Activated CD8-positive, alpha-beta memory T cell treated with anti-CD3 and anti-CD28 coated beads for 1 hour (primary cell): ENCODE measurements at places on chromosomes 2 and 18.
A peak's percentile ranks its signal among the peaks of the same experiment; 100 is the strongest.

GRCh38 chr2:63875131-63875527 is 33.4 kb downstream of the UGP2 start:
- DNase-seq = no peak

- DNase-seq = no peak
Observed at GRCh38 chr18:79720359-79720733, 40.7 kb downstream of the CTDP1 start.

GRCh38 chr18:44937960-44938719 is 257.5 kb downstream of the SETBP1 start:
- DNase-seq = no peak

DNA sequence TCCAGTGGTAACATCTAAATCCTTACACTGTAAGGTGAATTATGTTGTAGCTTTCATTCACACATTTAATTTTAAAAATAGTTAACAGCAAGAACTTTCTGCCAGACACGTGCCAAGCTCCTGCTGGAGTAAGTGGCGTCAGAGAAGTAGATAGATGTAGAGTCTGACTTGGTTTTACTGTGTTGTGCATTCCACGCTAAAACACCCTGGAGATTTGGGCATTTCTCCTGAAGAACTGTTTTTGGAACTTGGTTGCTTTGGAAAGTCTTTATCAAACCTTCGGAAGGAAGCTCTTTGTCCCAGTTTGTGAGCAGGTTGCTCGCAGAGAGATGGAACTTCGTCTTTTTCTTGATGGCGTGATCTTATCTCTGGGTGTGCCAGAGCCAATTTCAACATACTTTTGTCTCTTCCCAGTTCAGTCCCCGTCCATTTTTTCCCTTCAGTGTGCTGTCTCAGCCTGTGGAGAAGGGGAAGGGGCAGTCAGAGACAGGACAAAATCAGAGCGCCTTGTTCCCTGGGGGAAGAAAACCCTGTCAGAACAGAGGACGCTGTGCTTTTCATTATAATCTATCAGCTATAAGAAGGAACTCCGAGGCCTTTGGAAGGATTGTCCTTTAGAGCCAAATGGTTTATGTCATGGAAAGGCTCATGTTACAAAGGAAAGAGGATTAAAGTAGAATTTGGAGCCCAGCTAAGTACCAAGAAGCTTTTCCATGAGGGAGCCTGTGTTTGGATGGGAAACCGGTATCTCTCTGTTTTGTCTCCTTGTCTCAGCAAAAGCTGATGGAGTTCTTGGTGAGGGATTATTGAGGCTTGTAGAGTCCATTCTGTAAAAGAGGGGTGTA is 18.9 kb downstream of the GRHL1 start:
- DNase-seq = no peak

- no peak for DNase-seq
Observed at GRCh38 chr2:25528173-25528572, 145.2 kb downstream of the DTNB start.

- DNase-seq = no peak
Observed at GRCh38 chr18:78769502-78770105, 210.0 kb upstream of the SALL3 start.

GRCh38 chr18:57008001-57008686 is 138.7 kb upstream of the BOD1L2 start:
- no peak for DNase-seq

DNA sequence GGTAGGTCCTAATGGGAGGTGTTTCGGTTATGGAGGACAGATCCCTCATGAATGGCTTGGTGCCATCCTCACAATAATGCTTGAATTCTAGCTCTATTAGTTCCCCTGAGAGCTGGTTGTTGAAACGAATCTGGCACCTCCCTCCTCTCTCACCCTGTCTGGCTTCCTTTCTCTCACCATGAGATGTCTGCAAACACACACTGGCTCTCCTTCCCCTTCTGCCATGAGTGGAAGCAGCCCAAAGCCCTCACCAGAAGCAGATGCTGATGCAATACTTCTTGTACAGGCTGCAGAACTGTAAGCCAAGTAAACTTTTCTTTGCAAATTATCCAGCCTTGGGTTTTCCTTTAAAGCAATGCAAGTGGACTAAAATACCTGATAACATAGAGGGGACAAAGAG is 86.6 kb downstream of the RND3 start:
- no peak for DNase-seq

- no peak for DNase-seq
Observed at GRCh38 chr2:152055366-152056108, 43.3 kb downstream of the CACNB4 start.

GRCh38 chr2:36770542-36771287 is 74.2 kb downstream of the VIT start:
- peak; percentile 4 for DNase-seq

DNA sequence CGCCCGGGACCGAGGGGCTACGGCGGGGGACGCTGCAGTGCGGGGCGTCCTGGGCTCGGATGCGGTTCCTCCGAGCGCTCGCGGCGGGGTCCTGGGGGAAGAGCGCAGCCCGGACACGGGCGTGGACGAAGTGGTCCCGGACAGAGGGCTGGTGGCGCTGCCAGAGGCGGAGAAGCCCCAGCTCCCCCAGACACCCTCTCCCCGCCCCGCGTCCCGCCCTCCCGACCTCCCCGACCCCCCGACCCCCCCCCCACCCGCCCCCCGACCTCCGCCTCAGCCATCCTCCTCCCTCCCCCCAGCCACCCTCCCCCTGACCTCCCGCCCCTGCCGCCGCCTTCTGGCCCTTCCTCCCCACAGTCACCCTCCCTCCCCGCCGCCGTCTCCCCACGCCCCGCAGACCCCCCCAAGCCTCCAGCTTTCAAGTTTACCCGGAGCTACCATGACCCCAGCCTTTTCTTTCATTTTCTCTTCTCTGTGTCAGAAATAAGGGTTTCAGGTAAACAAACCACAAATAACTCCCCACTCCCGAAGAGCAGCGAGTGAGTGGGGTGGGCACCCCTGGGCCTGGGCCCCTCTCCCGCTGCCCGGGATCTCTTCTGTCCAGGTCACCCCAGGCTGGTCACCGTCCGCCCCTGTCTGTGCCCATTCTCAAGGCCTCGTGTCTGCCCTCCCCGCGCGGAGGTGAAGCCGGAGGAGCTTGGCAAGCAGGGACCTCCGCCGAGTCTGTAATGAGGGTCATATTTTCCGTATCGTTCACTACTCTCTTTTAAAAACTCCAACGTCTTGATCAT is 5.1 kb downstream of the NFATC1 start:
- DNase-seq = no peak

- DNase-seq = no peak
Observed at GRCh38 chr2:144678736-144679135, 158.8 kb upstream of the ZEB2 start.

DNA sequence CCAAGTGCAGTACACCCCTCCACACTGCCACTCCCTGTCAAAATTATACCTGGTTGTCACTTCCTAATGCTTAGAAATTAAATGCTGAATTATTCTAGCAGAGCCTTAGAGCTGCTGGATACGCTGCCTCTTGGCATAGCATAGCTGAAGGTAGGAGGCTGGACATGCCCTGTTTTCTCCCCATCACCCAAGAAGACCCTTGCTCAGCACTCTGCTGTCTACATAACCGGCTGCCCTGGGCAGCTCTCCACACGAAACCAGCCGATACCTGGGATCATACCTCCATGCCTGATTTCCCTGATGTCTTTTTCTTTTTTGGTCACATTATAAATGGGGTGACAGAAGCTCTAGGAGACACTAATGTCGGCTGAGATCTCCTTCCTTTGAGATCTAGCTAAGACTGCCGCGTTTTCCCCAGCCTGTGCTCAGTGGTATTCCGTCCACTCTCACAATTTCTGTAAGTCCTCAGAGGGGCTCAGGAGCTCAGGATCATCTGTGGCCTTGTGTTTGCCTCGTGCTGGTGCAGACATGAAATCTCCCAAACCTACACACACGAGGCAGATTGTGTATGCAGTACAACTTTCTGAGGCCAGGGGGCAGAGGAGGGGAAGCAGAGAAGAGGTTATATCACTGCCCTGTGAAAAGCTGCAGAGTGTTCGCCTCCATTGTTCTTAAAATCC is 13.5 kb upstream of the ZAP70 start:
- peak; percentile 46 for DNase-seq

- no peak for DNase-seq
Observed at GRCh38 chr18:51164342-51164741, 33.1 kb downstream of the MEX3C start.

DNA sequence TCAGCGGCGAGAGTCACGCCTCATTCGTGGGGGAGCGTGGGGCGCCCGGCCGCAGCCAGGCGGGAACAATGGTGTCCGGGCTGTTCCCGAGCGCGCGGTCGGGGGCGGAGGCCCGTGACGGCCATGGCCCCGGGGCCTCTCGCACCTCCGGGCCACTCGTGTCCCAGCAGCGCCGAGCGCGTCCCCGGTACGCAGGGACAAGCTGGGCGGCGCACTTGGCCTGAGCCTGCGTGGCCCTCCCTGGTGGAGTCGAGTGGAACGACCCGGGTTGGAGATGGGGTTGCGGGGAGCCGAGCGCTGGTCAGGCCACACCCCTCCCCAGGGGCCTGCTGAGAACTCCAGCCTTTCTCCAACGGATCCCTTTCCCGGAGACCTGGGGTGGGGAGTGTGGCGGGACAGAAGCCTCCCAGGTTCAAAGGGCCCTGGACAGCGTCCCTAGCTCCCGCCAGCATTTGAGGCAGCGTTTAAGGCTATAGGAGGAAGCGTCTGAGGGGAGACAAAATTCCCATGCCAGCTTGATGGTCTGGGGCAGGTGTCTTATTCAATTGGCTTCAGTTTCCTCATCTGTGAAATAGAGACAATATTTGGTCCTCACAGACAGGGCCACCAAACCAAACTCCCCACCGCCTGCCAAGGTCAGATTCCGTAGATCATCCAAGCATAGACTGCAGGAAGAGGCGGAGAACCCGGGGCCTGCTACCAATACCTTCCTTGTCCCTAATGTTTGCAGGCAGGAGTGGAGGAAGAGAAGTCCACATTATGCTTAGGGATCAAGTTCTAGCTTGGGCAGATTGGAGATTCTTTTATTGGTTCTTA is 553 bp downstream of the CNDP2 start:
- DNase-seq = peak; percentile 4

DNA sequence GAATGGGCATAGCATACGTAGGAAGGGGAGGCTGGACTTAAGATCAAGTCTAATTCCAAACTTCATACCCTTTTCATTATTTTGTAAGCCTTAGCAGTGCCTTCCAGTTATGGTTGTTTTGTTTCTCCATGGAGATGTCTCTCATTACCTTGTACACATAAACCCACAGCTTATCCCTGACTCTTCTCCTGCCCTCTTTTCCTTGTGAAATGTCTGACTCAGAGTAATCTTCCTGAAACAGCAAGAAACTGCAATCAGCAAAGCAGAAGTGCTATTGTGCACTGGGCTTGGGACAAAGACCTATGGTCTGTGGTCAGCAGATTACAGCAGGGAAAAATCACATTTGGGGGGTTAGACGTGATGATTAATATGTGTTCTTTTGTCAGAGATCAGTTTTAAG is 176.7 kb downstream of the IKZF2 start:
- no peak for DNase-seq

GRCh38 chr2:150955231-150955630 is 306.4 kb downstream of the RBM43 start:
- no peak for DNase-seq

DNA sequence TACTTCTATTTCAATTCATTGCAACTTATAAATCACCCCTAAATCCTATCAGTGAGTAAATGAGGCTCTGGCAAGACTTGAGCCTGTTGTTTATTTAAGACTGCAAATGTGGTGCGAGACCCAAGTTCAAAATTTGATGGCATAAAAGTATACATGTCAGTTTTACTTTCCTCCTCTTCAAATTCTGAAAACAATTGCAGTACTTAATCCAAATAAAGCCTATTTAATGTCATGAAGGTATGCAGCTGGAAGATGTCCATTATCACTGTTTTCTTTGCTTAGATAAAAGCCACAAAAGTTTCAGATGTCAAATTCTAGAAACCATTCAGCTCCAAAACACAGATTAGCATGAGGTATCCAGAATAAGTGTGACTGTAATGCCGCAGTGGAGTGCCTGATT is 3.3 kb downstream of the APCDD1 start:
- no peak for DNase-seq

- DNase-seq = no peak
Observed at GRCh38 chr2:164722616-164723338, 101.5 kb upstream of the GRB14 start.

DNA sequence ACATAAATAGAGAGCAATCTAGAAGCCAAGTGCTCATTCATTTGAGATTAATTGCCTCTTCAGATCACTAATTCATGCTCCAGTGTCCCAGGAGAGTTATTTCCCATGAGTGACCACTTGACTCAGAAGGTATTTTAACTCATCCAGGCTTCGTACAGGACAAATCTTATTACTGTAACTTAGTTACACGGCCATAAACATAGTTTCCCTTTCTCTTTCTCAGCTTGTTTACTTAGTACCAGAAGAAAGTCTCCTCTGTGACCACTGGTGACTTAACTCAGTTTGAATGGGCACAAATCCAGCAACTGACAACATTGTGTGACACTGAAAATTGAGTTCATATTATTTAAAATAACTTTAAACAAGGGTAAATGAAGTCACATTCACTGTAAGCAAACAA is 25.3 kb downstream of the MMADHC start:
- DNase-seq = no peak

DNA sequence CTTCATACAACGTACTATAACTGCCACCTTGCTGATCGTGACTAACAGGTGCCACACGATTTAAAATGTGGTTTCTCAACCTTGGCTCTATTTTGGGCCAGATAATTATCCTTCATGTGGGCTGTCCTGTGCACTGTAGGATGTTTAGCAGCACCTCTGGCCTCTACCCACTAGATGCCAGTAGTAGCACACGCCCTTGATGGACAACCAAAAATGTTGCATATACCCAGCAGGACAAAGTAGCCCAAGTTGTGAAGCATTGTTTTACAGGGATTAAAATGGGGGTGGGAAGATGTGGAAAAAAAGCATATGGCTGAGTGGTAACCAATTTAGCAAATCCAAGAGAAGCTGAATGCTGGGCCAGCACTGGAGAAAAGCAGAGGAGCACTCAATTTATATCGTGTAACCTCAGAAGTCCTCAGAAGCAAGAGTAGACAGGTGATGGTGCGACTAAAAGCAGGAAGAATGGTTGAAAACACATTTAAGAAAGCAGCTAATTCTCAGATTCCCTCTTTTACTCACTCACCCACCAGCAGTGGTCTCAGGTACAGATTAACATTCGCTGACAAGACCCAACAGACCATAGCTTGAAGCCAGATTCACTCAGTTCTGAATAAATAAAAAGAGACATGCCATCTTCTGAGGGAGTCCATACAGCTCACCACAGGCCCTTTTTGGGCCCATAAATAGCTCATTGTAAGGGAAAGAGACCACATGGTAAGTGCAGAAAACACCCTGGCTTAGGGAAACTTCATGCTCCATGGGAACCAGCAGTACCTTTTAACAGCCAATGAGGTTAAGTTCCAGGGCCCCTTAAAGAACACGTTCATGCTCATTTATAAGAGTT is 50.6 kb downstream of the RAPH1 start:
- DNase-seq = peak; percentile 17

- no peak for DNase-seq
Observed at GRCh38 chr18:38464024-38464423, 898.4 kb upstream of the CELF4 start.
